LNCaP clone FGC (cell line): ENCODE measurements at places on chromosomes 13 and 19.
A peak's percentile ranks its signal among the peaks of the same experiment; 100 is the strongest.

GRCh38 chr13:34358811-34359513 is 541.0 kb downstream of the RFC3 start:
- no peak for DNase-seq

GRCh38 chr13:50911937-50912795 is 2.6 kb downstream of the RNASEH2B start:
- DNase-seq: peak; percentile 50

GRCh38 chr13:33089311-33089710 is 73.1 kb downstream of the KL start:
- no peak for DNase-seq

- DNase-seq: no peak
Observed at GRCh38 chr13:20394506-20394905, 131.2 kb downstream of the CRYL1 start.

- DNase-seq: no peak
Observed at GRCh38 chr13:86906127-86906874, 764.9 kb upstream of the SLITRK5 start.

- DNase-seq: no peak
Observed at GRCh38 chr19:35055715-35056179, 14.2 kb downstream of the HPN start.

DNA sequence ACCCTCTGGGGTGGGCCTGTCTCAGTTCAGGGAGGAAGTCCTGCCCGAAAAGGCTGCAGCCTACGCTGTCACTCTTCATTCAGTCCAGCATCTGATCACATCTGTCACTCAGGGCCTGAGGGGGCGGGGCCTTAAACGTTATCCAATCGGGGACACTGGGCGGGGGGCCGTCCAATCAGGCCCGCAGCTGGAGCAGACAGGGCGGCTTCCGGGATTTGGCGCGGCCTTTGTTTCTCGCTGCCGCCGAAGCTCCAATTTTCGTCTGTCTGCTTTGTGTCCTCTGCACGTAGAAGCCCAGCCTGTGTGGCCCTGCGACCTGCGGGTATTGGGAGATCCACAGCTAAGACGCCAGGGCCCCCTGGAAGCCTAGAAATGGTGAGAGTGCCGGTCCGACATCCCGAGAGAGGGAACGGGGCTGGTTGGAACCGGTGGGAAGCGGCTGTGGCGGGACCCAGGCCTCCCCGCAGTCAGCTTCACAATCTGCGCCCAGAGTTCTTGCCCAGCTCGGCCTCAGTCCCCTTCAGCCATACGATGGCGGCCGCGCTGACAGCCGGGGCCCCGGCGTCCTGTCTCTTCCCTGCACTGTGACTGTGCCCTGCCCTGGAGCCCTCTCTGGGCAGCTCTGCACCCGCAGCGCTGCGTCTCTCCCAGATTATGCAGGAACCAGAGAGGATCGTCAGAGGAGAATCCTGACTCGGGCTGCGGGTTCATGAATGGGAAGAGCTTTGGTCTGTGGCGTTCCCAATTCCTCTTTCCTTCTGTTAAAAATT is at the start of gene ZNF730:
TSS of gene ZNF730 (plus strand) at position 224 of the 770 bp plus-strand sequence. CDS start at position 373, 149 bp downstream.
- DNase-seq: peak; percentile 14
